ENCODE measurements at places on chromosomes 4 and X.

- no peak for DNase-seq
Observed at GRCh38 chr4:15444879-15445547, 17.2 kb downstream of the C1QTNF7 start.

- peak; percentile 21 for DNase-seq
Observed at GRCh38 chrX:102651242-102652011, at the start of gene GPRASP1. TSS of gene GPRASP1 (plus strand) at chrX:102651483. CDS start at chrX:102653914, 2,431 bp downstream.

DNA sequence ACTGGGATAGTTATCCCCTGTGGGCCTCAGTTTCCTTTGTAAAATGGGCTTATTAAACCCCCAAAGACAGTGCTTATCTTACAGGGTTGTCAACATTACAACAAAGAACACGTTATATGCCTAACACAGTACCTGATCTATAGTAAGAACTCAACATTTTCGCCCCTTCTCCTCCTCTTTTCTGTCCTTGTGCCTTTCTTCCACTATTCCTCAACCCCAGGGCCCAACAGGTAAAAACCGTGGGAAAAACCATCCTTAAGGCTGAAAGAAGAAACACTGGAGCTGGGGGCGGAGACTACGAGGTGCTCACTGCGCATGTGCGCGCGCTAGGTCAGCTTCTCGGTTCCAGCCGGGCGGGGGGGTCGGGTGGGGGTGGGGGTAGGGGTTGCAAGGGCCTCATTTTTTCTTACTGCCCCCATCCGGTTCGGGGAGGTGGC, 426 bp upstream of the XIAP start:
- no peak for DNase-seq

DNA sequence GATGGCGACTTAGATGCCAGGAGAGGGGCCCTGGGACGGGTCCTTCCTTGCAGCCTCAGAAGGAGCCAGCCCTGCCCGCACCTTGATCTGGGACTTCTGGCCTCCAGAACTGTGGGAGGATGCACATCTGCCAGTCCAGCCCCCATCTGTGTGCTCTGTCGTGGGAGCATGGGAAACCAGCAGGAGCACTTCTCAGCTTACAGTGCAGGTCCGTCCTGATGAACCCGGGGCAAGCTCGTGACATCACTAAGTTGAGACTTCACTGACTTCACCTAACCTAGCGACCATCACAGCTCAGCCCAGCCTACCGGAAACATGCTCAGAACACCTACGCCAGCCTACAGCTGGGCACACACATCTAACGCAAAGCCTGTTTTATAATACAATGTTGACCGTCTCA, 38.1 kb downstream of the ABLIM2 start:
- DNase-seq: no peak

DNA sequence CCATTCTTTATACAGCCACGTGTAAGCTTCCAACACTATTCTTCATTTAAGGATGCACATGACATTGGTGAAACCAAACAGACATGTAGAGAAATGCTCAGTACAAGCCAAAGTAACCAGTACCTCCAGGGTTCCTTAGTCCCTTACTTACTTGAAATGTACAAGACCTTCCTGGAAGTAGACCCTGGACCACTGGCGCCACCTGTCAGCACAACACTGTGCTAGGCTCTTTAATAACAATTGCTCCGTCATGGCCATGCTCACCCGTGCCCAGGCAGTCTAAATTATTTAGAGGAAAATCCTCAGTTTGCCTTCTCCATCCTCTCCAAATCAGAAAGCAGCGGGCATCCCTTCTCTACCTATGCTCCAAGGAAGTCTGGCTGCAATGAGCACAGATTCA, 52.7 kb downstream of the ADGRA3 start:
- no peak for DNase-seq

GRCh38 chr4:38173935-38174518, 213.8 kb downstream of the PTTG2 start:
- no peak for DNase-seq

DNA sequence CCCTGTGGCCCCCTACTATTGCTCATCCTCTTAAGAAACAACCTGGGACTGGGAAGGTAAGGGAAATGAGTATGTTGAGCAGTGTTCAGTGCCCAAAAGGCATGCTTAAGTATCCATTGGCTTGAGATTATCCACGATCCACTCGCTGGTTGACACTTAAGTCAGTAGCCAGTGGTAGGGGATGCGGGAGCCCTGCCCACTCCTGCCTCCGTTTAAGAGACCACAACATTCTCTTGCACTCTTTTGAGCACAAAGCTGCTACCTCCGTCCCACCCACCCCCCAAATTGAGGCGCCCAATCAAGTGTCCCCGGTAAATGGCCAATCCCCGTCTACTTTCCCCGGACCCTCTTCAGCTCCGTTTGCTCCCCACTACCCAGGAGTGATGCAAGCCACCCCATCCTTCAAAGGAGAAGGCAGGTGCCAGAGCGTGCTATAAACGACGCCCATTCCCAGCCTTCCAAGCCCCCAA, 25.0 kb downstream of the UTP14A start:
- peak; percentile 5 for DNase-seq

GRCh38 chr4:48129307-48130014, 4.6 kb downstream of the TXK start:
- no peak for DNase-seq

- peak; percentile 24 for DNase-seq
Observed at GRCh38 chr4:112083587-112084347, 61.5 kb upstream of the FAM241A start.

- no peak for DNase-seq
Observed at GRCh38 chrX:125202591-125203248, 117.0 kb upstream of the TEX13C start.

- no peak for DNase-seq
Observed at GRCh38 chr4:58734030-58734674, 1624.0 kb upstream of the IGFBP7 start.

GRCh38 chrX:54509400-54509799, 13.4 kb upstream of the FGD1 start:
- no peak for DNase-seq

DNA sequence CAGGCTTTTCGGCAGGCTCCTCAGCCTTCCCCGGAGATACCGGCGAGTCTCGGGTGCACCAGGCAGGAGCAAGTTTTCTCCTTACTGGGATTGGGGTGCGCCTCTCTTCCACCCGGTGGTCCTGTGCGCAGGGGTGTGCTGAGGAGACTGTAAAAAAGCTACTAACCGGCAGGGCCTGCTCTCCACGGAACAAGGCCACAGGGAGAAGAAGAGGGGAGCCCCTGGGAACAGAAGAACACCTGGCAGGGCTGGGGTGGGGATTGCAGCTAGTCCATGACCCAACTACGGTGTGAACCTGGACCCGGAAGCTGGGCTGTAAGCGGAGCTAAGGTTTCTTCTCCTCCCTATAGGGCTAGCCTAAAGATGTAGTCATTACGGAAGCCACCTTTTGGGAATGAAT, 17.7 kb upstream of the ZIC3 start:
- no peak for DNase-seq

- DNase-seq: no peak
Observed at GRCh38 chr4:129098531-129099001, 2.6 kb downstream of the C4orf33 start.

DNA sequence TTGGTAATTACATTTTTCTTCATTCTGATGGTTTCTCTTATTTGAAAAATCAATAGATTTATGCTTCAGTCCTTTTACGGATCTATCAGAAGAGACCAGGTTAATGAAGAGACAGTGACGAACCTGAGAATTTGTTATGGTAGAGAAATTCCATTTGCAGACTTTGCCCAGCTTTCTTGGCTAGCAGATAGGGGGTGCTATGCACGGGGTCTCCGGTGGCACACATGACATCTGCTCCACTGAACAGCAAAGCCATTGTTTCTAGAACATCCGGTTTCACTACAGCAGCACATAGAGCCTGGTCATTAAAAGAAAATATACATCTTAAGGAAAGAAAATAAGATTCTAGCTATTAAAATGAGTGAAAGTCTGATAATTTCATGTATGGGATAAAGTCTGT, 85.1 kb downstream of the ARAP2 start:
- DNase-seq: no peak

DNA sequence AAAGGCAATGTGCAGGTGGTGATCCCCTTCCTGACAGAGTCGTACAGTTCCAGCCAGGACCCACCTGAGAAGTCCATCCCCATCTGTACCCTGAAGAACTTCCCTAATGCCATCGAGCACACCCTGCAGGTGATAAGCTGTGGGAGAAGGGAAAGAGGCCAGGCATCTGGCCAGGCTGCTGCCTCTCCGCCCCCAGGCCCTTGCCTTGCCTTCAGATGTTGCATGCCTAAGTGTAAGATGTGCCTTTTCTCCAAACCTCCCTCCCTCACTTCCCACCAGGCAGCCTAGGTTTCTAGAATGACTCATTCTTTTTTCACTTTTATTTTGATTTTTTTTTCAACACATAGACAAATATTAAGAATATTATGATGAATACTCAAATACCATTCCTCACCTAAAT, 12.2 kb upstream of the CDK16 start:
- DNase-seq: no peak

GRCh38 chr4:72312032-72312650, 256.9 kb downstream of the ADAMTS3 start:
- DNase-seq: peak; percentile 72

GRCh38 chr4:89171176-89171805, 60.0 kb downstream of the TIGD2 start:
- DNase-seq: no peak

GRCh38 chr4:77434299-77435092, 171.1 kb upstream of the CXCL13 start:
- no peak for DNase-seq

DNA sequence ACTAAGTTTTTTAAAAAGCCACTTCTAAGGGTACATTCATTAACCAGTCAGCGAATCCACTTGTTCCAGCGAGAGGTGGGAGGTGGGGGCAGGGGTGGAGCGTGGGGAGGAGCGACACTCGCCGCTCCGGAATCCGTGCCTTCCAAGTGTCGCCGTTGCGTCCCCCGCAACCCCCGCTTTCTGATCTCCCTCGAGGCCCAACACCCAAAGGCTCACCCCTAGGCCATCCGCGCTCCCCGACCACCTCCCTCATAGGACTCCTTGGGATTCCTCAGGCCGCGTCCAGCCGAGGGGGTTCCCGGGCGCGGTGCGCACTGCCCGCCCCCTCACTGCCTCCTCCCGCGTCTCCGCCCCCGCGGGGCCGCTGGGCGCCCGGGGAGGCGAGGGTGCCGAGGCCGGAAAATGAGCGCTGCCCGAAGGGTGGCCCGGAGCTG, 108.1 kb upstream of the STOX2 start:
- no peak for DNase-seq
